AG08396 (cell line): ENCODE measurements at places on chromosomes 16 and 17.

DNA sequence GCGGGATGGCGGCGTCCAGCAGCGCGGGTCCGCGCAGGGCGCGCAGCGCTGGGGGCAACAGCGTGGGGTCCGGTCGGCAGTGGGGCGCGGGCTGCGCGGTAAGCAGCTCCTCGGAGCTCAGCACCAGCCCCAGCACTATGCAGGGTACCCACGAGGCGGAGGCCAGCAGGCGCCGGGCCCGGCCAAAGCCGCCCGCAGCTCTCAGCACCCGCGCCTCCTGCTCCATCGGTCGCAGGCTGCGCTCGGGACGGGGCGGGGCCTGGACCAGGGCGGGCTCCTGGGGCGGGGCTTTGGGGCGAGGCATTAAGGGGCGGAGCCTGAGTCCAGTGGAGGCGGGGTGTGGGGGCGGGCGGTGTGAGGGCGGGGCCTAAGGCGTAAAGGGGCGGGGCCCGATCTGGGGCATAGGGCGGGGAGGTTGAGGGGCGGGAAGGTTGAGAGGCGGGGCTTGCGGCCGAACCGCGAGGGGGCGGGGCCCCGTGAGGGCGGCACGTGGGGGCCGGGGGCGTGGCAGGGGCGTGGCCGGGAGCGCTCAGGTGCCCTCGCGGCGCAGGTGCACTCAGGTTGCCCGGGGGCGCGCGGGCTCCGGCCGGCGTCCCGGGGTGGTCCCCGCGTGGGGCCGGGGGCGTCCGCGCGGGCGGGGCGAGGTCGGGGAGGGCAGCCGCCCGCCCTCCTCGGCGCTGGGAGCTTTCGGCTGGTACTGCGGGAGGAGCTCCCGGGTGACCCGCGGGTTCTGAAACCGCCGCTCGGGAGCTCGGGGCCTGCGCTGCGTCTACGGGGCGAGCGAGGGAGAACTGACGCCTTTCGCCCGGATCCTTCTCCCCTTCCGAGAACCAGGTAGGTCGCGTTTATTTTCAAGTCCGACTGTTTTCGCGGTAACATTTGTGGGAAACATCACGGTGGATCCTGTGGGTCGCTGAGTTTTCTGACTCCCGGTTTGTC, 1.4 kb upstream of the SLC22A31 start:
- peak; percentile 93 for DNase-seq

DNA sequence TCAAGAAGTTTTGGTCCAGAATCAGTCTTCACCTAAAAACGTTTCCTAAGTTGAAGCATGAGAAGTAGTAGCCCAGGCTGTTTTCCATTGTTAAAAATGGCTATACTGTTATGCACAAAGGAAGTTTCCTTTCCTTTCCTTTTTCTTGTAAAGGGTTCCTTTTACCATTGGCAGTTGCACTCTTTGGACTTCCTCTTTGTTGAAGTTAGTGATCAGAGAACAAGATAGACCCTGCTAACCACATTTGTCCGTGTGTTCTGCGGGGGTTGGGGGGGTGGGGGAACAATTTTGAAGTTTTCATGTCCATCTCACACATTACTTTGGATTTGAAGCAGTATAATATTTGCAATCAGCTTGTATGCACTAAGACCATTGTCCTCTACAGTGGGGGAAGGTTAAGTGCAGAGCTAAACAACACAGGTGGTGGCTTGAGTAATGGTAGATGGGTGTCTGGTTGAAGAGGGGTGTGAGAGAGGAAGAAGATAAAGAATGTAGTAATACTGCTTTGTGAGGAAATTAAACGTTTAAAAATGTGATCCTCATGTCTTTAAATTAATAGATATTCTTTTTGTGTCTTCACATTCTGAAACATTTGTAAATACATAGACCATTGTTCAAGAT, 1.4 kb downstream of the LPCAT2 start:
- DNase-seq, result no peak

DNA sequence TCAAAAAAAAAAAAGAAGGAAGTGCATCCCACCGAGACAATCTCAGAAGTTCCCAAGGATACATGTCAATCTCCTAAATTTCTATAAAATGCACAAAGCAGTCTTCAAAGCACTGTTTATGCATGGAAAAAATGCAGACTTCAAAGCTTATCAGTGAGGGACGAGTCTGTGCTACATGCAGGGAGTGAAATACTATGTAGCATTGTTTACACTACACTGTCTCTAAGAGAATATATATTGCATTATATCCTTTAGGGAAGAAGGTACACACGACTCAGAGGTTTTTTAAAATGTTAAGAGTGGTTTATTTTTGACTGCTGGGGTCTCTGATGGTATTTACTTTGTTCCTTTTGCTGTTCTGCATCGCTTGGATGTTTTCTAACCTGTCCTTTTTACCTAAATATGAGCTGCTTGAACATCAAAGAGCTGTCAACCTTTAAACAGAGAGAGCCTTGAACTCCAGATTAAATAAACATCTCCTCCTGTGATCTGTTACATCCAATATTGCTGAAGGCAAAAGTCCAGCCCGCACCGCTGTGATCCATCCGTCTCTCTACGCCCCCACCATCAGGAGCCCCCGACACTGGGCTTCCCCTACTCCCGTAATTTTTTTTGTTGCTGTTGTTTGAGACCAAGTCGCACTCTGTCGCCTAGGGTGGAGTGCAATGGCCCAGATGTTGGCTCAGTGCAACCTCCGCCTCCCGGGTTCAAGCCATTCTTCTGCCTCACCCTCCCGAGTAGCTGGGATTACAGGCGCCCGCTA, 1.4 kb downstream of the FBXO31 start:
- DNase-seq, result peak; percentile 4

- no peak for DNase-seq
These were observed 357.2 kb upstream of the TNRC6C start for GRCh38 chr17:77601054-77601979.

DNA sequence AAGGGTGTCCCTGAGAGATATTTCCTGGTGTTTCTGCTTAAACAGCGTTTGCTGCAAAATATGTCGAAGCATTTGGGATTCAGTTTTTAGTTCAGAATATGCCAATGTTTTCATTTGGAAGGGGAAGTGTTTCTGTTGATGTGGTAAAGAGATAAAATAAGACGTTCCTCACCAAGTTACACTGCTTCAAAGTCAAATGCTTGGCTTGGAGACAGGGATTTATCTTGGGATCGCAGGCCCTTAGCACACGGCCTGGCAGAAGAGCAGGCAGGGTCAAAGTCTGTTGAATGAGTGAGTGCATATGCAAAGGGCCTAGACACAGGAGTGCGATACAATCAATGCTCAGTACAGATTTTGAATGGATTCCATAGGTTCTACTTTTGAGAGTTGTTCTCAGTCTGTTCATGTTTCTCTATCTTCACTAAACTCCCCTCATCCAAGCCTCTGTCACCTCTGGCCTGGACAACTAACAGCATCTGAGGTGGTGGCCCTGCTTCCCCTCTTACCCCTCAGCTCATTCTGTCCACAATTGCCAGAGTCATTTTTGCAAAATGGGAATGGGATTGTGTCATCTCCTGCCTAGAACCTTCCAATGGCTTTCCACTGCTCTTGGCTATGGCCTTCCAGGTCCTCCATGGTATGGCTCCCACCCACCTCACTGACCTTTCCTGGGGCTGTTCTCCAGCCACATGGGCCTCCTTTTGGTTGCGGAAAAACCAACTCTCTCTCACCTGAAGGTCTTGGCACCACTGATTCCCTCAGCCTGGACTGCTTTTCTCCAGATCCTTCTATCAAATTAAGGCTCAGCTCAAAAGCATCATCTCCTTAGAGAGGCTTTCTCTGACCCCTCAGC, 3.2 kb downstream of the DEXI start:
- DNase-seq, result no peak

GRCh38 chr16:54687043-54687899, 243.4 kb upstream of the IRX5 start:
- no peak for DNase-seq

GRCh38 chr17:50471009-50471905, 2.6 kb upstream of the CHAD start:
- no peak for DNase-seq

DNA sequence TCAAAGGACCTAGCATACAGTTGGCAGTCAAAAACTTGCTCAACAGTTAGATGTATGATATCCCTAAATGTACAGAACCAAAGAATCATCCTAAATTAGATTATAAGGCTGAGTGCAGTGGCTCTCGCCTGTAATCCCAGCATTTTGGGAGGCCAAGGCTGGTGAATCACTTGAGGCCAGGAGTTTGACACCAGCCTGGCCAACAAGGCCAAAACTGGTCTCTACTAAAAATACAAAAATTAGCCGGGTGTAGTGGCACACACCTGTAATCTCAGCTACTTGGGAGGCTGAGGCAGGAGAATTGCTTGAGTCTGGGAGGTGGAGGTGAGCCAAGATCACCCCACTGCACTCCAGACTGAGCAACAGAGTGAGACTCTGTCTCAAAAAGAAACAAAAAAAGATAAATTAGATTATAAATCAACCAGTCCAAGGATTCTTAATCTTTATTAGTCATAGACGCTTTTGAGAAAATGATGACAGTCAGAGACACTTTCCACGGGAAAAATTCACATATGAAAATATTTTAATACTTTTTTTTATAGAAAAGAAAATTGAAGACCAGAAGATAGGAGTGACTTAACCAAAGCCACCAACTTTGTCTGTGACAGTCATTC, 77.6 kb downstream of the MMD start:
- no peak for DNase-seq

DNA sequence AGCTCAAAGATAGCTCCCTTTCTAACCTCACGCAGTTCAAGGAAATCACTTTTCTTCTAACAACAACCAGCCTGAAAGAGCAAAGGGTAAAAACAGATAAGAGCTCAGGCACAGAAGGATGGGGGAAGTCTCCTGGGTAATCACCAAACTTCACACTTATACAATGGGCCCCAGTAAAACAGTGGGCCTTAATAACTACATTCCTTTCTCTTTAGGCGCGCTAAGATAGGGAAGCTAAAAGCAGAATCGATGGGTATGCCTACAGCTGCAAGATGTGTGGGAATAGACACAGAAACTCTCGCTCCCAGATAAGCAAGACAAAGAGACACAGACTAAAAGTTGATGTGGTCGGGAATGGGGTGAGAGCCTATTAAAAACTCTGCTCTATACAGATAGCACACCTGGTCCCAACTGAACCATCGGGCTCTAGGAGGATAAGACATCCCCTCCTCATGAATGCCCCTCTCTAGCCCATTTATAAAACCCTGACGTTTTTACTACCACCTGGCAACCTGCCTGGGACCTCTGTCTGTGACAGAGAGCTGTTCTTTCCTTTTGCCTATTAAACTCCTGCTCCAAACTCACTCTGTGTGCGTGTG, 826 bp downstream of the LYZL6 start:
- no peak for DNase-seq

DNA sequence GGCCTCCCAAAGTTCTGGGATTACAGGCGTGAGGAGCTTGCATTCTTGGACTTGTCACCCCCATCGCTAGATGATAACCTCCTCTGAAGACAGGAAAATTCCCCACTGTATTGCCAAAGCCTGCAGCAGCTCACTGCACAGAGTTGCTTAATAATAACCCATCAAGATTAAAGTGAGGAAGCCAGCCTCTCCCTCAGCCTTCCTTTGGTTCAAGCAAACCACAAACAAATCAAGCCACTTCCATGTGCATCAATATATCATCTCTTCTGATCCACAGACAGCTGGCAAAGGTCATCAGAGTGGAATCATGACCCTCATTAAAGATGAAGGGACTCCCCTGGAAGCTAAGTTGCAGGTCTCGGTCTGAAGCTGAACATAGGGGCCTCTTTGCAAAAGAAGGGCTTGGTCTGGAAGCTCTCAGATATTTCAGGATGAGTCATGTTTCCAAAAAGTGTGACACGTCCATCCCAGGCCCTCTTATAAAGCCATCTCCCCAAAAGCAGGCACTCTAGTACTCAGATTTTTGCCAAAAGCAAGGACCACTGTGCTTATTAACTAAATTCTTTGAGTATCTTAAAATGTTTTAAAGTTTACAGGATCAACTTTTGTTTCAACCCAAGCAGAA, 4.8 kb downstream of the EMP2 start:
- no peak for DNase-seq

DNA sequence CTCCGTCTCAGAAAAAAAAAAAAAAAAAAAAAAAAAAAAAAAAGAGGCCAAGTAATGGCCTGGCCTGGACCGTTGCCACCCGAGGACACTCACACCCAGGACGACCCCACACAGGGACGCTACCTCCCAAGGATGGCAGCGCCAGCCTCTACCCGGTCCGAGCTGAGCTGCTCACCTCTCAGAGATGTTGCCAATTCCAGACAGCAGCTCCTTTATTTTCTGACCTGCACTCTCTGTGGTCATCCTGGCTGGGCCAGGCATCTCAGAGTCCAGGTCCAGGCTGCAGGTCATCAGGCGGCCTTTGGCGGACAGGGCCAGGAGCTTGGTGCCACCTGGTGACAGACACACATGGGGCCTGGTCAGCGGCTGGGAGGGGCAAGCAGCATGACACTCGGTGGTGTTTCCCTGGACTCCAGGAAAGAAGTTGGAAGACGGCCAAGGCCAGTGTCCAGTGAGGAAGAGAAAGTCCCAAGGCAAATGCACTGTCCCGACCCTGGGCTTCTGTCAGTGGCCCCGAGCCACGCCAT, 3.1 kb downstream of the FAAP100 start:
- DNase-seq, result no peak

- no peak for DNase-seq
These were observed 88.8 kb downstream of the ZDHHC7 start for GRCh38 chr16:84922351-84923120.

GRCh38 chr17:64579917-64580316, 73.1 kb downstream of the CEP95 start:
- DNase-seq, result no peak

- no peak for DNase-seq
These were observed 53.1 kb downstream of the CFDP1 start for GRCh38 chr16:75379911-75380847.

- peak; percentile 87 for DNase-seq
These were observed 29.7 kb downstream of the RAI1 start for GRCh38 chr17:17710728-17711541.

DNA sequence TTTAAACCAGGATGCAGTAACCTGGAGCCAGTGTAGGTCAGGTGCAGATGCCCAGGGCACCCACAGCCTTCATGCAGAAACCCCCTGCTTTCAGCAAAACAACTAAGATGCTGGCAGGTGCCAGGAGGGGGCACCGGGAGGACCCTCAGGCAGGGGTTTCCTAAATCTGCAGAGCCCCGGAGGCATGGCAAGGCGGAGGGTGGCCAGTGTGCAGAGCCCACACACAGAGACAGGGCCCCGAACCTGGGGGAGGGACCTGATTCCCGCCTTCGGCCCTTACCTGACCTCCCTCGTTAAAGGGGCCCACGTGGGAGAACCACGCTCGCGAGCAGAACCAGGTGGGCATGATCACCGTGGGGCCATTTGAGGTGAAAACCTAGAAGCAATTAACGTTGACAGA, 114.0 kb upstream of the METRNL start:
- DNase-seq, result no peak

- peak; percentile 51 for DNase-seq
These were observed 1.6 kb downstream of the MPO start for GRCh38 chr17:58279016-58279711.

DNA sequence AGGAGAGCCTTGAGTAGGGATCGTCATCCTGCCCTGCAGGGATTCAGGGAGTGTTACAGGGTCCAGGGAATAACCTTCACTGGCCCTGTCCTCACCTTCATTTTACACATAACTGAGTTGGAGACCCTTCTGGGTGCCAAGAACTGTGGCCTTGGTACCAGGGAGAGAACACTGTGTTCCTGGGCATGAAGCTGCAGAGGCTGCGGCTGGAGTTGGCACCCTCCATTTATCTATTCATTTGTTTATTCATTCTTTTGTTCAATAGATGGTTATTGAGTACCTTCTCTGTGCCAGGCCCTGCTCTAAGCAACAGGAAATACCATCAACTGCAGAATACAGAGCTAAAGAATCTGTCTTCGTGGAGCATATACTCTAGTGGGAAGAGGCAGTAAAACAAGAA, 6.7 kb downstream of the ABCC3 start:
- DNase-seq, result no peak
